Activated naive CD8-positive, alpha-beta T cell treated with anti-CD3 and anti-CD28 coated beads for 36 hours (primary cell): ENCODE measurements at places on chromosomes 5 and 9. TPM values are rescaled to one million over a fixed set of nuclear protein-coding genes. Genes with fewer than 3 reads are reported as not detected.

DNA sequence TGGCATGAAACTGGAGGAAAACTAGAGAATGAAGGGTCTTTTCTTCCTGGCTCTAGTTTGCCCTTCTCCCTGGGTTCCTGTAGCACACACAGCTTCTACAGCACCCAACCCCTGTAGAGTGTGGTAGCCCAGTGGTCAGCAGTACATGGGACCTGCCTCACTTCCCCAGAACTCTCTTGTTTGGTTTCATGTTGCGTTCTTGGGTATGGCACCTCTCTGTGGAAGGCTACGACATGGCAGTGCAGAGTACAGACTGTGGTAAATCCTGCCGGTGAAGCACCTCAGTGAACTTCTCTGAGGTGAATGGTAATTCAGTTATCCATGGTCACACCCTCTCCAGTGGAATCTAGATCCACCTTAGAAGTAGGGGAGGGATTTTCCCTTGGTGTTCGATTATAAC is 105.5 kb downstream of the TLR4 start:
- H3K36me3 ChIP-seq = no peaks in the 10 kb centered on the region
- no peak overlapping the region for H3K4me3 ChIP-seq
- peaks cover 58% of the 10 kb centered on the region for H3K27me3 ChIP-seq
- H3K4me1 ChIP-seq = no peaks in the 10 kb centered on the region

GRCh38 chr5:170805666-170806065 is 22.1 kb downstream of the GABRP start:
- no peak for DNase-seq
- no peaks in the 10 kb centered on the region for H3K4me1 ChIP-seq
- no peaks in the 10 kb centered on the region for H3K36me3 ChIP-seq
- no peak overlapping the region for H3K4me3 ChIP-seq

- no peaks in the 10 kb centered on the region for H3K4me1 ChIP-seq
- no peaks in the 10 kb centered on the region for H3K36me3 ChIP-seq
- no peak overlapping the region for H3K27ac ChIP-seq
- H3K4me3 ChIP-seq = no peak overlapping the region
- DNase-seq = no peak
- peaks cover 22% of the 10 kb centered on the region for H3K27me3 ChIP-seq
Observed at GRCh38 chr9:87991151-87991870, 17.0 kb upstream of the CDK20 start.

GRCh38 chr5:117547192-117547591 is 972.6 kb upstream of the SEMA6A start:
- no peaks in the 10 kb centered on the region for H3K36me3 ChIP-seq
- no peaks in the 10 kb centered on the region for H3K27me3 ChIP-seq
- H3K4me3 ChIP-seq = no peak overlapping the region
- no peak for DNase-seq
- no peak overlapping the region for H3K27ac ChIP-seq
- no peaks in the 10 kb centered on the region for H3K4me1 ChIP-seq

- H3K4me3 ChIP-seq = no peak overlapping the region
- H3K4me1 ChIP-seq = no peaks in the 10 kb centered on the region
- no peak for DNase-seq
- no peak overlapping the region for H3K27ac ChIP-seq
- no peaks in the 10 kb centered on the region for H3K27me3 ChIP-seq
Observed at GRCh38 chr5:9817819-9818218, 187.7 kb upstream of the TAS2R1 start.

CSF1R gene
- total RNA-seq = not detected
